ENCODE measurements at places on chromosomes 1 and 21. TPM values are rescaled to one million over a fixed set of nuclear protein-coding genes. Genes with fewer than 3 reads are reported as not detected.
A peak's percentile ranks its signal among the peaks of the same experiment; 100 is the strongest.

GRCh38 chr1:207203541-207203940 is 99.5 kb downstream of the C4BPA start:
- H3K27ac ChIP-seq = no peak overlapping the region
- DNase-seq = no peak
- no peak overlapping the region for H3K4me3 ChIP-seq
- no peaks in the 10 kb centered on the region for H3K36me3 ChIP-seq
- H3K4me1 ChIP-seq = no peaks in the 10 kb centered on the region

ADGRB2 gene
- total RNA-seq = 0.48 TPM

DNA sequence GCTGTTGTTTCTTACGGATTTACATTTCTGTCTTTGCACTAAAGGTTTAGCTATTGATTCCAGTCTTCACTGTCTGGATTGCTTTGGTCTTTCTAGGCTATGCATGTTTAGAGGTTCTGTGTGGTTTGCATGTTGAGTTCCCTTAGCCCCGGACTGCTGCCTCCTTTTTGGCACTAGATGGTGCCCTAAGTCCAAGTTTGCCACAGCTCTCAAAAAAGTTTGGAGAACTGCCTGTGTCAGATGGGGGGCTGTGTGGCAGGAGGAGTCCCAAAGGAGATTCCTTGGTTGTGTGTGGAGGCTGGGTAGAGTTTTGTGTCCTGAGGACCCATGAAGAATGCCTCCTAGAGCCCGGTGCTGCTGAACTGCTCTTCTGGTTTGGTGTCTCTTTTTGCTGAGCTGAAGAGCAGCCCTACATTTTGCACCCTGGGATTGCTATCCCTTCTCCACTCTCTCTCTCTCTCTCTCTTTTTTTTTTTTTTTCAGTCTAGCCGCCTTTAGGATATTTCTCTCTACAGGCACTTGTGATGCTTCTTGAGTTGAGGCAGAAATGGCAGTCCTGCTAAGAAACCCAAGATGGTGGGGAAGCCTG is 74.4 kb downstream of the PTGS2 start:
- no peaks in the 10 kb centered on the region for H3K4me1 ChIP-seq
- no peaks in the 10 kb centered on the region for H3K36me3 ChIP-seq
- no peak overlapping the region for H3K27ac ChIP-seq
- no peak for DNase-seq

DNA sequence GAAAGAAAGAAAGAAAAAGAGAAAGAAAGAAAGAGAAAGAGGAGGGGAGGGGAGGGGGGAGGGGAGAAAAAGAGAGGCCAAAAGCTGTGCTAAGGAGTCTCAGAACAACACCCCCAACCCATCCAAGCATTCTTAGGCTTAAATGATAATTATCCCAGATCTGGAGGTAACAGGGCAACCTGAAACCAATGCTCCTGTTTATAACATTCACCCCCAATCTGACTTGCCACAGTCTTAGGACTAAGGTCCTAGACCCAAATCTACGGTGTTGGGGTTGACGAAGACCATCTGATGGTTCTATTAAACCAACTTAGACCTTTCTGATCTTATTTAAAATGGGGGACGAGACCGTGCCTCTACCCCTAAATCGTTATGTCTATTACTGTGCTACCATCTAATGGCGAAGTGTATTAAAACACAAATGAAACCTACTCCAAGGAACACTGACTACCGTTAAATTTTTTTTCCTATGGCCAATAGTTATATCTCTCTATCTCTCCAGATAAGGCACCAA is 119.3 kb upstream of the CDC42BPA start:
- no peak overlapping the region for H3K27ac ChIP-seq
- no peak for DNase-seq
- no peaks in the 10 kb centered on the region for H3K4me1 ChIP-seq
- H3K4me3 ChIP-seq = no peak overlapping the region

- DNase-seq = no peak
- no peaks in the 10 kb centered on the region for H3K27me3 ChIP-seq
- no peak overlapping the region for H3K27ac ChIP-seq
- H3K4me1 ChIP-seq = no peaks in the 10 kb centered on the region
Observed at GRCh38 chr1:74486036-74486435, 26.4 kb downstream of the LRRC53 start.

DNA sequence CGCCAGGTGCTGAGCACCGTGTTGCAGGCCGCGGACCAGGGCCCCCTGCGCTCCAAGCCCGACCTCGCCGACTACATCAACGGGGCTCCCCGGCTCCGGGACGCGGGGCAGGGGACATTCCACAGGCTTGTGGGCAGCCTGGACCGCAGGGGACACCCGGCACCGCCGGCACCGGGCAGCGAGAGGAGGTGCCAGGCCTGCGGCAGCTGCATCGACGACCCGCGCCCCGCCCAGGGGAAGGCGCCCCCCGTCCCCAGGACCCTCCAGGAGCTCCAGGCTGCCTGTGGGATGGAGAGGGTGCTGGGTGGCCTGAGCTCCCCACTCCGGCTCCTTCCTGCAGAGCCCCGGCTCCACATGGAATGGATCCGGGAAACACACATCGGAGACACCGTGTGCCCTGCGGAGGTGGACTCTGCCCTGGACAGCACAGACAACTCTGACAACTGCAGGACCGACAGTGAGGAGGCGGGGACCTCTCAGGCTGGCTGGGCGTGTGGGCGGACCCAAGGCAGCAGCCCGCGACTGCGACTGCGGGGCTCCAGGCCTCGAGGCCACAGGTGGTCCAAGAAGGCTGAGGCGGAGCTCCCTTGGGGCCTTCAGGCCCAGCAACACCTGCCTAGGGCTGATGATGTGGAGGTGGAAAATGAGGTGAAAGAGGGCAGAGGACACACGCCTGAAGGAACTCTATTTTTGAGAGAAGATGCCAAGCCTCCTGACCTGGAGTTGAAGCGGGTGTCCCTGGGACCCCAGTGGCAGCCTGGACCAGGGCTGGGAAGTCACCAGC is 22.8 kb downstream of the KIAA1614 start:
- no peak overlapping the region for H3K4me3 ChIP-seq
- H3K36me3 ChIP-seq = no peaks in the 10 kb centered on the region
- DNase-seq = peak; percentile 2

GRCh38 chr1:17955302-17956285 is 152.0 kb upstream of the IGSF21 start:
- H3K27me3 ChIP-seq = no peaks in the 10 kb centered on the region
- H3K36me3 ChIP-seq = no peaks in the 10 kb centered on the region
- H3K4me1 ChIP-seq = no peaks in the 10 kb centered on the region
- no peak overlapping the region for H3K27ac ChIP-seq
- DNase-seq = no peak

- H3K27me3 ChIP-seq = no peaks in the 10 kb centered on the region
- DNase-seq = no peak
- H3K4me3 ChIP-seq = no peak overlapping the region
- H3K36me3 ChIP-seq = peaks cover 35% of the 10 kb centered on the region
Observed at GRCh38 chr1:202130297-202130721, 7.6 kb downstream of the GPR37L1 start.

DNA sequence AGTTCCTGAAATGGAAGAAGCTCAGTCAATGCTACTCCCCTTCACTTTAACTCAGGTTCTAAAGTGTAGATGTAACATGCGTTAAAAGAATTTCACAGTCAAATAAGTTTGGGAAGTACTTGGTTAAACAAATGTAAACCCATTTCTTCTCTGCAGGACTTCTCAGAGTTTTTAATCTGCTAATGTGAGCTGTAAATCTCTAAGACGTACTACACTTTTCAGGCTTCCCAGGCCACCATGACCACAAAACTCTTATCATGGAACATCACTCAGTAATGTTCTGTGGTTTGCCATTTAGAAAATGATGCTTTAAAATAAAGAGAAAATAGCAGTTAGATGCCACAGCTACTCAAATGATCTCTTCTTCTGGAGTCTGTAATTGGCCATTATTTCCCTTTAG is 104.3 kb downstream of the HHIPL2 start:
- DNase-seq = peak; percentile 16
- H3K27me3 ChIP-seq = no peaks in the 10 kb centered on the region
- H3K4me1 ChIP-seq = no peaks in the 10 kb centered on the region

- H3K27ac ChIP-seq = no peak overlapping the region
- H3K4me3 ChIP-seq = no peak overlapping the region
- H3K27me3 ChIP-seq = no peaks in the 10 kb centered on the region
- H3K4me1 ChIP-seq = no peaks in the 10 kb centered on the region
- H3K36me3 ChIP-seq = no peaks in the 10 kb centered on the region
Observed at GRCh38 chr1:202858331-202858730, 30.6 kb downstream of the RABIF start.

DNA sequence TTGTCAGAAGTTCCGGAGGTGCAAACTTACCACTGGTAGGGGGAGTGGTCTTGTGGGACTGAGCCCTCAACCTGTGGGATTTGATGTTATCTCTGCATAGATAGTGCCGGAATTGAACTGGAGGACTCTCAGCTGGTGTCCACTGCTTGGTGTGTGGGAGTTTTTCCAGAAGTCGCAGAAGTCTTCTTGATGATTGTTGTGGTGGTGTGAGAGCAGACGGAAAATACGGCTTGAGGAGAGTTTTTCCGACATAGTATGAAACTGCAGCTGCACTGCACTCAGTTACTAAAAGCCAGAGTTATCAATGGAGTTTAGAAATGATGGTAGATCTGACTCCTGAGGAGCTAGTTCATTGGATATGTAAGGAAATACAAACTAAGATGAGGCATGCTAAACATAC is 14.9 kb downstream of the RGS5 start:
- H3K27ac ChIP-seq = no peak overlapping the region
- no peaks in the 10 kb centered on the region for H3K27me3 ChIP-seq
- no peaks in the 10 kb centered on the region for H3K4me1 ChIP-seq
- H3K4me3 ChIP-seq = no peak overlapping the region

DNA sequence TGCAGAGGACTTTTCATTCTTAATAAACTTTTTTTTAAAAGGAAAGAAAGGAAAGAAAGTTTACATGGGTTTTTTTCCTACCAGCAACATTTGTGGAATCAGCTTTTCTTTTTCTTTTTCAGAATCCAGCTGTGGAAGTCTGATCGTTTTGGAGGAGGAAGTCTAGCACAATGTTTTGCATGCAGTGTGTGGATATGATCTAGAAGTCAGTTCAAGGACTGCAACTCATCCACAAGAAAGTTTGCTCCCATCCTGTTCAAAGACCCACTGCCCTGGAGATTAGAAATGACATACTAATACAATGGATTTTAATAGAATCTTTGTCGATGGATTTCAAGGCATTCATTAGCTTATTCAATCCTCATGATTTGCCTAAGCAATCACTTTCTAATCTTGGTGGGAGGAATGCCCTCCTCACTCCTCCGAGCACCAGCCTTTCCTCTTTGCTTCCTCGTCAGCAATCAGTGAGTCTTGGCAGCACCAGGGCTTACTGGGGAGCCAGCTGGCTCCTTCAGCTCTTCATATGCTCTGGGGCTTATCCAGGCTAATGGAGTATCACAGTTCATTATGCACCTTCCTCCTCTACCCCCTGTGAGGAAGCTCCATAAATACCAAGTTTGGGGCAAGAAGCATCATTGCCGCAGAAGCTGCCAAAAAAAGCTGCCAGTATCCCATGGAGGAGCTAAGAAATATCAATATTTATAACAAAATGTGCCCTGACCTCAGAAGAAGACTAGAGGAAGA is 392.3 kb upstream of the PKN2 start:
- no peak overlapping the region for H3K4me3 ChIP-seq
- no peaks in the 10 kb centered on the region for H3K4me1 ChIP-seq
- no peak overlapping the region for H3K27ac ChIP-seq
- H3K27me3 ChIP-seq = no peaks in the 10 kb centered on the region
- DNase-seq = no peak

DNA sequence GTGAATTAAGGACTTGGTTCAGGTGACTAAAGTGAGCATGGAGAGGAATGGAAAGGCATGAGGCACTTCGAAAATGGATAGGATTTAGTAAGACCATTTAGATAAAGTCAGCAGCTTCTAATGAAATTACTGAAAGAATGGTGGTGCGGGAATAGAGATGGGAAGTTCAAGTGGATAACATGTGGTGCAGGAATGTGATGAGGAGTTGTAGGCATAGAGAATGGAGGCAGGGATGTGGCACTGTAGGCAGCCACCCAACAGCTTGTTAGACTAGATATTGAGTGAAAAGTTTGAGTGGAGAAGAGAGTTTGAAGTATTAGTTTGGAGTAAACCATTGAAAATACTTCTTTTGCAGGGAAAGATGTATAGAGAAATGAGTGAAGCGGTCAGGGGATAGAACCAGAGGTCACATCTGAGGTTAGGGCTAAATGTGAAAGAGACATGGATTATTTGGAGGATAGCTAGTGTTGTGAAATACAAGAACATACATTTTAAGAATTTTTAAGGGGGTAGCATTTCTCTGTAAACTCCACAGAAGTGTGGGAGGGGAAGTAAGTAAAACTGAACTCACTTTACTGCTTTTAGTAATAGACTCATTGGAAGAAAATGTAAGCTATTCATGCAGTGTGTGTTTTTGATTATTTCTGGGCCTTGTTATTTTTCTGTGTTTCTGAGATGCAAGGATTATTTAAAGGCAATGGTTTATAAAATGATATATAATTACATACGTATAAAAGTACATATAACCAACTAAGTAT is 46.2 kb downstream of the DYRK1A start:
- no peak for DNase-seq

DNA sequence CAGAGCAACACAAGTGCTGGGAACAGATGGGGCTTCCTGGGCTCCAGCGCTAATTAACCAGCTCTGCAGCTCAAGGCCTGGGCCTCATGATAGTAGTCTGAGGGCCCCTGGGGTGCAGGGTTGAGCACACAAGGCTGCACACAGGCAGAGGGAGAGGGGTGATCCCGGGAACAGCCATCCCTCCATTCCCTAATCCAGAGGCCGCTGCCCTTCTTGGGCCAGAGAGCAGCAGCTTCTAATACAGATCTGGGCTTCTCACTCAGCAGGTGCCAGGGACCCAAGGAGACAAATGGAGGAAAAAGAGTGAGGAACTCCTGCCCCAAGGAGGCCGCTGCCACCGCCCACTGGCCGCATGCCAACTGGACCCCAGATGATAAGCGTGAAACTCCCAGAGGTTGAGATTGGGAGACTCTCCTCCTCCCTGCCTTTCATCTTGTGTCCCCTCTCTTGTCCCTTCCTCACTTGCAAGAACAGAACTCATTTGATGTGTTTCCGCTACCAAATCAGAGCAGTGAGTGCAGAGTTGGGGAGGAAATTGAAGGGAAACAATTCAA is 58.0 kb upstream of the IFNAR2 start:
- no peaks in the 10 kb centered on the region for H3K4me1 ChIP-seq
- no peak overlapping the region for H3K4me3 ChIP-seq
- H3K36me3 ChIP-seq = no peaks in the 10 kb centered on the region

APCS gene
- total RNA-seq = not detected

GRCh38 chr1:32900956-32901822 is at the start of gene TMEM54:
TSS of gene TMEM54 (minus strand) at chr1:32901389. CDS start at chr1:32901238, 151 bp downstream.
- H3K36me3 ChIP-seq = no peaks in the 10 kb centered on the region
- peak within 1 kb of the TSS; percentile 30 for H3K4me3 ChIP-seq

GRCh38 chr21:41786509-41786987 is 19.7 kb upstream of the RIPK4 start:
- H3K27me3 ChIP-seq = peaks cover 4% of the 10 kb centered on the region
- no peak overlapping the region for H3K4me3 ChIP-seq
- DNase-seq = no peak
- no peaks in the 10 kb centered on the region for H3K4me1 ChIP-seq

- no peaks in the 10 kb centered on the region for H3K4me1 ChIP-seq
- no peak overlapping the region for H3K4me3 ChIP-seq
- H3K27me3 ChIP-seq = no peaks in the 10 kb centered on the region
- H3K27ac ChIP-seq = no peak overlapping the region
- DNase-seq = no peak
- H3K36me3 ChIP-seq = no peaks in the 10 kb centered on the region
Observed at GRCh38 chr1:111784273-111784901, 28.7 kb downstream of the DDX20 start.

All from naive thymus-derived CD4-positive, alpha-beta T cell (primary cell).